Aorta (tissue), 5 donors: ENCODE measurements at places on chromosomes 7 and 10. TPM values are rescaled to one million over a fixed set of nuclear protein-coding genes. Genes with fewer than 3 reads are reported as not detected.

MLXIPL gene
- 2.0 TPM for total RNA-seq

ZNF479 gene
- total RNA-seq: not detected

CYP2E1 gene
- 3.4 TPM for total RNA-seq

DNA sequence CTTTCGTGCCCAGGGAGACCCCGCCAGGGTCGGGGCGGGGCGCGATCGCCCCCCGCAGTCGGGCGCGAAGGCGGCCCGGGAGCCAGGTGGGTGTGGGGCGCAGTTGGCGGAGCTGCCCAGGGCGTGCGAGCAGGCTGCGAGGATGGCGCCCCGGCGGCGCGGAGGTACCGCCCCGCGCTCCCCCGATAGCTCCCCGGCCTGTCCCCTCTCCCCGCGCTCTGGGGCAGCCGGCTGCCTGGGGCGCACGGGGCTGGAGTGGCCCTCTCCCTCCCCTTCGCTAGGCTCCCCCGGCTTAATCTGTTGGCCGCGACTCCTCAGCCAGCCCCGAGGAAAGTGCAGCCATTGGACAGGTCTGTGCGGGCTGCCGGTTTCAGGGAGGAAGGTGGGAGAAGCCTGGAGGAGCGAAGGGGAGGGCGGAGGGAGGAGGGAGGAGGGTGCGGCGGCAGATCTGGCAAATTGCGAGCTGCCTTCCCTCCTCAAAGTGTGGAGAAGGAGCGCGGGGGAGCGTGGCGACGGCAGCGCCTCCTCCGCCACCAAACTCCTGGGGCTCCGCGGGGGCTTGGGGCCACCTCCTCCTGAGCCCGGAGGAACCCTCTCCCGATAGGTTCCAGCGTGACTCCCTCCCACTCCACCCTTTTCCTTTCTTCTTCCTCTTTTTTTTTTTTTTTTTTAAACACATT lies 361 bp upstream of the PLXDC2 start:
- H3K27ac ChIP-seq: peak overlapping the region; percentile 89
- H3K4me3 ChIP-seq: peak overlapping the region; percentile 83
- H3K36me3 ChIP-seq: no peaks in the 10 kb centered on the region
- no peaks in the 10 kb centered on the region for H3K27me3 ChIP-seq
- DNase-seq: peak; percentile 91
- no peaks in the 10 kb centered on the region for H3K4me1 ChIP-seq

DNA sequence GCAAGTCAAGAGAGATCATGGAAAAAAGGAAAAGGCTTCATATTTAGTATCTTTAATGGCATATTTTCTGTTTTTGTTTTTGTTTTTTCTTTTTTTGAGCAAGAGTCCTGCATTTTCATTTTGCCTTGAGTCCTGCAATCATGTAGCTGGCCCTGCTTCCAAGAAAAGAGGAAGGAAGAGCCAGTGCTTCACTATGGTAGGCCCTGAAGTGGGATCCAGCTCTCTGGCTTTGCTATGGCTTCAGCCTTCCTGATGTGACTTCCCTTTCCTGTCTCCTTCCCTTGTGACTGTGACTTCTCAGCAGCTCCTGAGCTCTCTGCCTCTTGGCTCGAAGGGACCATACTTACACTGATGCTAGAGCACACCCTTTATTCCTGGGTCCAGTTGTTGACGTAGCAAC lies 512.3 kb downstream of the INHBA start:
- no peak overlapping the region for H3K27ac ChIP-seq
- H3K4me1 ChIP-seq: peaks cover 10% of the 10 kb centered on the region
- H3K36me3 ChIP-seq: no peaks in the 10 kb centered on the region
- no peak for DNase-seq
- no peaks in the 10 kb centered on the region for H3K27me3 ChIP-seq

DNA sequence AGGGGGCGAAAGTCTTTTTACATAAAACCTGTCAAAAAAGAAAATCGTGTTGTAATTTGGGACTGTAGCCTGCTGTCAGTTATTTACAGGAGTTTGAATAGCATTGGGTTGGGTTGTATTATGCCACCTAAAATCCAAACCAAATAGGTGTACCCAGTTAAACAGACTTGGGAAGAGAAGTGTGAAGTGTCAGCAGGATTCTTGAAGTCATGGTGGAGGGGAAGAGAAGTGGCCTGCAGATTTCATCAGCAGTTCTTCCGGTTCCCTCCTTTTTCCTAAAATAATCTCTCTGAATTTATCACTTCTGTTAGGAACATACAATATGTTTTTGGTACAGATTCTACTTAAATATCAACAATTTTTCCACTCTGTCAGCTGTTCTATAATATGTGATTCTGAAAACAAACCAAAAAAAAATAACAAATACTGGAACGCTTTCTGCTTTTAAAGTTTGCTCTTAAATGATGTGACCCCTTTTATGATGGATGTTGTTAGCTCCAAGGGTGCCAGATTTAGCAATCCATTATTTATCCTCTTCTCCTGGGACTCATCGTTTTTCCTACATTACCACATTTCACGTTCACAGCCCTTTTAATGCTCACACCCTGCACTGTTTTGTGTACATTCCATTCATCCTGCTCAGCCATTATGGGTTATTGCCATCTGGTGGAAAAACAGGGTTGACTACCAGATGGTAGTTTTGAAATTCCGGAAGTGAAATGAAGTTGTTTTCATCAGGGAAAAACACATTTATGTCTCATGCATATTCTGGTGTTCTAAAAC lies 18.7 kb upstream of the ARHGAP12 start:
- H3K4me1 ChIP-seq: no peaks in the 10 kb centered on the region
- H3K4me3 ChIP-seq: no peak overlapping the region
- H3K27me3 ChIP-seq: no peaks in the 10 kb centered on the region
- H3K27ac ChIP-seq: no peak overlapping the region
- DNase-seq: no peak

DNA sequence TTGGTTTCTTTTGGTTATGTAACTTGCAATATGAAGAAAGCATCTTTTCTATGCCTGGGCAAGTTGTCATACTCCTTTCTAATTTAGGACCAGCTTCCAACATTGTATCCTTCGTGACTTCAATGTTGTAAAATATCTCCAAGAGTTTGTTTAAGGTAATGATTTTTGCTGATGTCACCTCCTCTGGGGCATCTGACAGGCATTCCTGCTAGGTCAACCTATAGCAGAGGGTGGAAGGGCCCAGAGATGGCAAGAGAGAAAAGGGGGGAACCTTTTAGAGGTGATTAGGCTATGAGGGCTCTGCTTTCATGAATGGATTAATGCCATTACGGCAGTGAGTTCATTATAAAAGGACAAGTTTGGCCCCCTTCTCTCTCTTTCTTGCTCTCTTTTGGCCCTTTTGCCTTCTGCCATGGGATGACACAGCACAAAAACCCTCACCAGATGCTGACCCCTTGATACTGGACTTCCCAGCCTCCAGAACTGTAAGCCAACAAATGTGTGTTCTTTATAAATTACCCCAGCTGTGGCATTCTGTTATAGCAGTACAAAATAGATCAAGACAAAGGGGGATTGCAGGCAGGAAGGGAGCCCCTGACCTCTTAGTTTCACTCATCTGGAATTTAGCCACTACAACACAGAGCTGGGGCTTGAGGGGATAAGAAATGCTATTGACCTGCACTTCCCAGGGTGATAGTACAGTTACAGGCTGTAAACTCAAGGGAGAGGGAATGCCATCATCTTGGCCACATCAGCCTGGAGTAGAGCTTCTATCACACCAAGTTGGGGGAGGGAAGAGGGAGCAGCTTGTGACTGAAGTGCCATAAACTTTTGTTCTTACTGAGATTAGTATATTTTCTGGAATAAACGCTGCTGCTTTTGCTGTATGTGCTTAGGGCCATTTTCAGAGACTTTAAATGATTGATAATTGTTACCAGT lies 195.9 kb downstream of the CFTR start:
- H3K36me3 ChIP-seq: no peaks in the 10 kb centered on the region
- DNase-seq: no peak
- H3K27me3 ChIP-seq: no peaks in the 10 kb centered on the region

- H3K27ac ChIP-seq: no peak overlapping the region
- H3K4me1 ChIP-seq: no peaks in the 10 kb centered on the region
- no peak for DNase-seq
- no peaks in the 10 kb centered on the region for H3K36me3 ChIP-seq
- H3K27me3 ChIP-seq: no peaks in the 10 kb centered on the region
These were observed 1.5 kb upstream of the EBLN1 start for GRCh38 chr10:22219308-22219707.
